ENCODE measurements at places on chromosomes 7 and 10.

GRCh38 chr10:87541114-87541513, 36.4 kb downstream of the MINPP1 start:
- DNase-seq: no peak

DNA sequence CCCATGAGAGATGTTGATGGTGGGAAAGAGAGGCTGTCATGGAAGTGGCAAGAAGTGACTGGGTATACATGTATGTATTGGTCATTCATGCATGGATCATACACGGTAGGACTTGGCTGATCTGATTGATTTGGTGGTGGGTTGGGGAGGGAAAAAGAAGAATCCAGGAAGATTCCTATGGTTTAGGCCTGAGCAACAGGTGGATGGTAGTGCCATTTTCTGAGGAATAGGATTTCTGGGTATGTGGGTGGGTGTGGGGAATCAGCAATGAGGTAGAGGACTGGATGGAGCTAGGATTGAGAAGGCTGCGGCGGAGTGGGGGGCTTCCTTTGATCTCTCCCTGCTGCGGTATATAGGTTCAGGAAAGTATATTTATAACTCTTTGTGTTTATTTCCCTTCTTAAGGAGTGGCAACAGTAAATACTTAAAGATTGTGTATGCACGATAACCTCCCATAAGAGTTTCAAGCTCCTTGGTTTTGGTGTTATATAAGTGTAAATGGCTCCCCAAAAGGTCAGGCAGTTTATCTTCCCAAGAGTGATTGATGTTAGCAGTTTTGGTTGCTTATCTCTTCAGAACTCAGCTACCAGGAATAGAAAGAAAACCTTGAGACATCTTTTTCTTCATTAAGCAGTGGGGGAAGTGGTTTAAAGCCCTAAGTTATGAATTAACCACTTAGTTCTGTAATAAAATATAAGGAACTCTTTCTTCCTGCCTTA, 100.1 kb downstream of the LSMEM1 start:
- DNase-seq: peak; percentile 66

- DNase-seq: no peak
These were observed 25.5 kb downstream of the NYAP1 start for GRCh38 chr7:100509231-100509630.

DNA sequence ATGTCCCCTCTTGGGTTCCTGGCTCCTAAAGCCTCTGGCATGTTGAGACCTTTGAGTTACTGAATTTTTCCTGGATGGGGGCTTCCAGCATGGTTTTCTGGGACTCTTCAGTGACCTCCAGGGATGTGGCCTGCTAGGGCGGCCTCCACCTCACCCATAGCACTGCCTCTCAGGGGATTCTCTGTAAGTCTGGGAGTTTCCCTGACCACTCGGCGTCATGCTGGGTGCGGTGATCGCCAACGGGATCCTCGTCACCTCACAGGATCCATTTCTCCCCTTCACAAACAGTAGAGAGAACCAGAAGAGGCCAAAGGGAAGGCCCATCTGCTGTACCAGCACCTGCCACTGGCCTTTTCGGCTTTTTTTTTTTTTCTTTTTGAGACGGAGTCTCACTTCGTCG, 84.3 kb downstream of the NPTX2 start:
- no peak for DNase-seq

DNA sequence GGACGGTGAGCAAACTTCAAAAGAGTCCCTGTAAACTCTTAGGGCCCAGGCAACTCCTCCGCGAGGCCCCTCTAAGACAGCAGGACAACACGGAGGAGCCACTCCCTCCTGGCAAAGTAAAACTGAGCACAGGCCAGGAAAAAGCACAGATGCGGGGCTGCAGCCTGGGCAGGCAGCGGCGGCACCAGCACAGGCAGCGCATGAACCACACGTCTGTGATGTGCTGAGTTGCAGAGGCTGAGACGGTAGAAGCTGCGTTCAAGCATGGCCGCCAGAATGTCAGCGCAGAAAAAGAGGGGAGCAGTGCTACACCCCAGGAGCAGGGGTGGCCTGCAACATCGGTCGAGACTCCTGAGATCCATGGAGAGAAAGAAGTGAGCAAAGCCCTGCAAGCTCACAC, 46.1 kb upstream of the STK17A start:
- DNase-seq: no peak

GRCh38 chr10:22620140-22620857, 94.1 kb downstream of the PIP4K2A start:
- no peak for DNase-seq

GRCh38 chr10:95697429-95697828, 3.7 kb upstream of the TCTN3 start:
- no peak for DNase-seq

GRCh38 chr7:25559581-25560367, 331.5 kb upstream of the NPVF start:
- DNase-seq: no peak

DNA sequence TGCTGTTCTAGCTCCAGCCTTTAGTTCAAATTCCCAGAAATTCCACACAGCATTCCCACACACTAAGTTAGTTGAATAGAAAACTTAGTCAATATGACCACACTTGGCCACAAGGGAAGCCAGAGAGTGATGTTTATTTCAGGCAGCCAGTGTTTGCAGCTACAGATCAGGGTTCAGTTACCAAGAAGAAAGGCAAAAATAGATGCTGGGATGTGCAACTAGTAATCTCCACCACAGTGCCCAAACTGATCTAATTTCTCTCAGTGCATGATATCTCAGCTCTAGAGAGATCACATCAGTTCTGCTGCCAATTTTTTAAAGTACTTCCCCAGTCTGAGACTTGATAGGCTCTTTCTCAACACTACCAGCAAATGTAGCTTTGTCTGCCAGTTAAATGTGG, 17.6 kb downstream of the SLF2 start:
- peak; percentile 12 for DNase-seq

GRCh38 chr10:70007116-70007820, 45.4 kb upstream of the MACROH2A2 start:
- DNase-seq: no peak

DNA sequence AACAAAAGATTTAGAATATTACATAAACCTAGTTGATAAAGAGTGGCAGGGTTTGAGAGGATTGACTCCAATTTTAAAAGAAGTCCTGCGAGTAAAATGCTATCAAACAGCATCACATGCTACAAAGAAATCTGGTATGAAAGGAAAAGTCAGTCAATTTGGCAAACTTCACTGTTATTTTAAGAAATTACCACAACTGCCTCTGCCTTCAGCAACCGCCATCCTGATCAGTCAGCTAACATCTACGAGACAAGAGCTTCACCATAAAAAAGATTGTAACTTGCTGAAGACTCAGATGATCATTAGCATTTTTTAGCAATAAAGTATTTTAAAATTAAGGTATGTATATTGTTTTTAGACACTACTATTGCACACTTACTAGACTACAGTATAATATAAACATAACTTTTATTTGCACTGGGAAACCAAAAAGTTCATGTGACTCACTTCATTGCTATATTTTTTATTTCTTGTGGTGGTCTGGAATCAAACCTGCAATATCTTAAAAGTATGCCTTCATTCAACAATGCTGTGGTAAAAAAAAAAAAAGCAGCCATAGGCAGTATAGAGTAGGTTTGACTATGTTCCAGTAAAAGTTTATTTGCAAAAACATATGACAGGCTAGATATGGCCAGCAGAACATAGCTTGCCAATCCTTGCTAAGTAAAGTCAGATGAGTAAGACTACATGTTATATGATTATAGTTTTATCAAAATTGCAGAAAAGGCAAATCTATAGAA, 74.4 kb downstream of the GLCCI1 start:
- no peak for DNase-seq

GRCh38 chr7:94888551-94888950, 18.8 kb upstream of the PPP1R9A start:
- DNase-seq: peak; percentile 81

GRCh38 chr10:89845541-89846280, 144.3 kb downstream of the KIF20B start:
- DNase-seq: no peak

GRCh38 chr7:129169686-129170440, 18.6 kb upstream of the SMO start:
- DNase-seq: no peak
